ENCODE measurements at places on chromosomes 7 and 10. TPM values are rescaled to one million over a fixed set of nuclear protein-coding genes. Genes with fewer than 3 reads are reported as not detected.

- DNase-seq = no peak
- H3K4me1 ChIP-seq = peaks cover 2% of the 10 kb centered on the region
- H3K27ac ChIP-seq = no peak overlapping the region
- H3K36me3 ChIP-seq = no peaks in the 10 kb centered on the region
- H3K27me3 ChIP-seq = no peaks in the 10 kb centered on the region
These were observed 55.1 kb downstream of the MGMT start for GRCh38 chr10:129522041-129522585.

GRCh38 chr10:113199459-113199858 is 249.4 kb downstream of the TCF7L2 start:
- no peaks in the 10 kb centered on the region for H3K27me3 ChIP-seq
- no peak for DNase-seq
- no peaks in the 10 kb centered on the region for H3K4me1 ChIP-seq
- no peak overlapping the region for H3K4me3 ChIP-seq
- no peak overlapping the region for H3K27ac ChIP-seq

GRCh38 chr10:88879534-88880281 is at the start of gene STAMBPL1:
STAMBPL1 (plus strand) TSS chr10:88880245; CDS start chr10:88901709, 21,464 bp downstream.
- H3K36me3 ChIP-seq = no peaks in the 10 kb centered on the region
- peaks cover 20% of the 10 kb centered on the region for H3K4me1 ChIP-seq
- H3K4me3 ChIP-seq = peak within 1 kb of the TSS; percentile 89
- H3K27ac ChIP-seq = peak within 1 kb of the TSS; percentile 91
- H3K27me3 ChIP-seq = no peaks in the 10 kb centered on the region
- no peak for DNase-seq

The MMRN2 gene
- 0.05 TPM for polyA plus RNA-seq

The SLC35G1 gene
- polyA plus RNA-seq = 7.3 TPM

The OR2A5 gene
- polyA plus RNA-seq = not detected

DNA sequence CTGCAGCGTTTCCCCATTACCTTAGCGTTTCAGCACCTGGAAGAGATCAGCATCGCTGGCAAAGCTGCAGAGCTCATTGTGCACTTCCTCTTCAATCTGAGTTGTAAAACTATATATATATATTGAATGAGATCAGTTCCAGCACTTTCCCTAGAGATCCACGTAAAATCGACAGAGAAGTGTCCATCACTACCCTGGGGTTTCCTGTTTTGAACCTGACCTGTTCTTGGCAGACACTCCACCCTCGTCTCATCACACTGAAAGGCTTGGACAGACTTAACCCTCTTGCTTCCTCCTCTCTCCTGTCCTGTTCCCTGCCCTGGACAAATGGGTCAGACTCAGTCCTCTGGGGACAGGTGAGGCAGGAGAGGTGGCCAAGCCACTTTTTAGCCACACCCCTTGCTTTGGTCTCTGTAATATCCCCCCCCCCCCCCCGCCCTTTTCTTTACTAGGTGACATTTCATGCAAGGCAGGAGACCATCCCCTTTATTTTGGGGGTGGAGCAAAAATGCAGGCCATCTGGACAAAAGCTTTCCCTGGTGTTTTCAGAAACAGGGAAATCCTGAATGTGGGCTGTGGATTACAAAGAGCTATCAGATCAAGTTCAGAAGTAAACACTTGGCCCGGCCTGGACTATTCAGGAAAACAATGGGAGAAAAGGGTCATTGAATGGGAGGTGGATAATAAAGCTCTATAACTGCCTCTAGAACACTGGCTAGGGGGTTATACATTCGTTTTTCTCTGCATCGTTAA is 83.7 kb upstream of the KDM7A start:
- no peak for DNase-seq
- no peak overlapping the region for H3K27ac ChIP-seq
- H3K4me3 ChIP-seq = no peak overlapping the region
- H3K27me3 ChIP-seq = no peaks in the 10 kb centered on the region

DNA sequence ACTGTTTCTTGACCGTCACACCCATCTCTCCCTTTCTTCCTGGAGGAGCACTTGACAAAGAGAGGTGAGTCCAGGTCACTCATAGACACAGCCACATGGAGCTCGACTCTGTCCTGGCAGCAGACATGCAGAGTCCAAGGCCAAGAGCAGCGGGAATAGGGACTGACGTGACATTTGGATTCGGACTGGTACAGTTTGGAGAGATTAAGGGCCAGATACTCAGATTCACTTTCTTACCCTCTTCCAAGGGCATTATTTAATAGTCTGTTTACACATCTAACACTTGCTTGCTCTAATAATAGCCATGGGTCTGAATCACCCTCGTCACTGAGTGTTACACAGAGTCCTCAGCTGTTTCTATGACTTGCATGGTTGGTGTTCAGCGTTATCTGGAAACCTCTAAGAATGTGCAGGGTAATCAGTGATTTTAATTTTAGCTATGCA is 39.2 kb upstream of the OTUD1 start:
- H3K4me3 ChIP-seq = no peak overlapping the region
- H3K36me3 ChIP-seq = no peaks in the 10 kb centered on the region
- no peak overlapping the region for H3K27ac ChIP-seq
- H3K4me1 ChIP-seq = 0 out of 2 replicates have a peak, but pooled peaks cover 6% of the 10 kb centered on the region

The HPSE2 gene
- polyA plus RNA-seq = not detected
